HS-5 (cell line): ENCODE measurements at places on chromosomes 13 and 19.

DNA sequence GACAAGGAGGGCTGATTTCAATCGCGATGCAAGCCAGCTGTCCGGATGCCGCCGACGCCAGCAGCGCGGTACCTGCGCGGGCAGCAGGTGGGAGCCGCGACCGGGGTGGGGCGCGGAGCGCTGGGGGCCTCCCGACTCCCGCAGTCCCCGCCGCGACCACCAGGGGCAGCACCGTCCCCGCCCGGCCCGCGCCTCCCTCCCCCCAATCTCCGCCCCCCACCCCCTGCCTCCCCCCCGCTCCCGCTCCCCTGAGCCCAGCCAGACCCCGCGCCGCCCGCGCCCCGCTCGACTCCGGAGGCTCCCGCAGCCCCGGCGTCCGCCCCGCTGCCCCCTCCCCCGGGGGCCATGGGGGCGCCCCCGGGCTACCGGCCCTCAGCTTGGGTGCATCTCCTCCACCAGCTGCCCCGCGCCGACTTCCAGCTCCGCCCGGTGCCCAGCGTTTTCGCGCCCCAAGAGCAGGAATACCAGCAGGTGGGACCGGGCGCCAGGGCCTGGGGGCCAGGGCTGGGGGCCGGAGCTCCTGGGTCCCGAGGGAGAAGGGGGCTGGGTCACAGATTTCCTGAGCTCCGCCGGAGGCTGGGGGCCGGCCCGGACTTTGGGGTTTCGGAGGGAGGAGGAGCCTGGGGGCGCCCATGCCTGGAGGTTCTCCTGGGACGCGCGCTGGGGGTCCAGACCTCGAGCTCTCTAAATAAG, at the start of gene TTYH1:
TTYH1 (plus strand) TSS at position 257 of the 693 bp plus-strand sequence; CDS start at position 346, 89 bp downstream.
- no peak for DNase-seq

- DNase-seq = no peak
Measured at GRCh38 chr19:49120325-49120683, 960 bp downstream of the PPFIA3 start.

DNA sequence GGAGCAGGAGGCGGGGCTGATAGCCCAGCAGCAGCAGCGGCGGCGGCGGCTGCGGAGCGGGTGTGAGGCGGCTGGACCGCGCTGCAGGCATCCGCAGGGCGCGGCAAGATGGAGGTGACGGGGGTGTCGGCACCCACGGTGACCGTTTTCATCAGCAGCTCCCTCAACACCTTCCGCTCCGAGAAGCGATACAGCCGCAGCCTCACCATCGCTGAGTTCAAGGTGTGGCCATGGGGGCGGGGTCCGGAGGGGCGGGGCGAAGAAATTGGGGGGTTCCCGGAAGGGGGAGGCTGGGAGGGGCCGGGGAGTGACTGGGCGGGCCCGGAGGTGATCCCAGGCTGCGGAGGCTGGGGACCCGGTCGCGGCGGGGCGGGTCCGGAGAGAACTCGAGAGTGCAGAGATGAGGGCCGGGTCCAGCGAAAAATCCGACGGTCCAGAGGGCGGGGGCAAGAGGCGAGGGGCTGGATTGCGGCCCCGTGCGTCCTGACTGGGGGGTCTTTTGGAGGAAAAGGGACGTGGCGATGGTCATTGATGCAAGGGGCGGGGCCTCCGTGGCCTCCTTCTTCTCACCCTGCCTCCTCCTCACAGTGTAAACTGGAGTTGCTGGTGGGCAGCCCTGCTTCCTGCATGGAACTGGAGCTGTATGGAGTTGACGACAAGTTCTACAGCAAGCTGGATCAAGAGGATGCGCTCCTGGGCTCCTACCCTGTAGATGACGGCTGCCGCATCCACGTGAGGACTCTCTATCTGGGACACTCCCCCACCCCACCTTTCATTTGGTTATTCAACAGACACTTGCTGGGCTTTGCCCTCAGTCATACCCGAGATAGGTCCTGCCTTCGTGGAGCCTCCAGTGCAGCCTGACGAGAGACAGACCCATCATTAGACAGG, at the start of gene TBCB:
TBCB (plus strand) TSS at position 16 of the 891 bp plus-strand sequence; CDS start at position 109, 93 bp downstream.
- DNase-seq = no peak

DNA sequence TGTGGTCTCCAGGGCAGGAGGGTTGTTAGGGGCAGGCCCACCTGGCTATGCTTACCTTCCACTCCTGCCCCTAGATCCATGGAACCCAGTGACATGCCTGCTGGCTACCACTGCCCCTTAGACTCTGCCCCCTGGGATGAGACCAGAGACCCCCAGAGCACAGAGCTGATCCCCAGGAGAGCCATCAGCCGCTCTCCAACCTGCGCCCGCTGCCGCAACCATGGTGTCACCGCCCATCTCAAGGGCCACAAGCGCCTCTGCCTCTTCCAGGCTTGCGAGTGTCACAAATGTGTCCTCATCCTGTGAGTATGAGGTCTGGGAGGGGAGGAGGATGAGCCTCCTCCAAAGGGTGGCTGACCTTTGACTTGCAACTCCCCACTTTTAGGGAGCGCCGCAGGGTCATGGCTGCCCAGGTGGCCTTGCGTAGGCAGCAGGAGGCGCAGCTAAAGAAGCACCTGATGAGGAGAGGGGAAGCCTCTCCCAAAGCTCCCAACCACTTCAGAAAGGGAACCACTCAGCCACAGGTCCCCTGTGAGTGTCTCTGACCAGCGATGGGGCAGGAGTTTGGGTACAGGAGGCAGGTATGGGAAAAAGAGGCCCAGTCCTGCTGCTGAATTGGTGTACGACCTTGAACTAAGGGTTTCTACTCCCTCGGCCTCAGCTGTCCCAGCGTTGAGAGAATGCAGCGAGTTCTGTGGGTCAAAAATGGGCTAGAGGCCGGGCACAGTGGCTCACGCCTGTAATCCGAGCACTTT, 2.7 kb downstream of the DMRTC2 start:
- no peak for DNase-seq

DNA sequence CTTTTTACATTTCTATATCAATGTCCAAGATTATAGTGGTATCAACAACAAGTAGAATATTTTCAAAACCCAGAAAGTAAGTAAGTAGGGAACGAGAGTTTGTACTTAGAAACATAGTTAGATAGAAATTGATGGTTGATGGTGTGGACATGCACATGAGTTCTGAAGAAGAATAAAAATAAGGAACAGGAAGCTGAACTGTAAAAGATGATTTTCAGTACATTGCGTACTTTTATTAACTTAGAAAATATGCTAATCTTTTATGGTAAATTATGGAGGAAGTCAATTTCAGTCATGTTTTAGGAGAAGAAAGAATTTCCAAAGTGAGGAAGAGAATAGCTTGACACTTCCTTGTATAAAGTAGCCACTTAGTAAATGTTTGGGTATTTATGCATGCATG, 12.3 kb upstream of the GPR18 start:
- no peak for DNase-seq
